ENCODE measurements at places on chromosomes 13 and 19.
A peak's percentile ranks its signal among the peaks of the same experiment; 100 is the strongest.

- no peak for DNase-seq
These were observed 181.9 kb downstream of the NDFIP2 start for GRCh38 chr13:79662882-79663281.

- DNase-seq: peak; percentile 73
These were observed at the start of gene NEK5 for GRCh38 chr13:52128714-52129700. NEK5 (minus strand) TSS chr13:52129073; CDS start chr13:52127482, 1,591 bp downstream.

GRCh38 chr19:2345076-2345475, 15.0 kb upstream of the TMPRSS9 start:
- DNase-seq: no peak

DNA sequence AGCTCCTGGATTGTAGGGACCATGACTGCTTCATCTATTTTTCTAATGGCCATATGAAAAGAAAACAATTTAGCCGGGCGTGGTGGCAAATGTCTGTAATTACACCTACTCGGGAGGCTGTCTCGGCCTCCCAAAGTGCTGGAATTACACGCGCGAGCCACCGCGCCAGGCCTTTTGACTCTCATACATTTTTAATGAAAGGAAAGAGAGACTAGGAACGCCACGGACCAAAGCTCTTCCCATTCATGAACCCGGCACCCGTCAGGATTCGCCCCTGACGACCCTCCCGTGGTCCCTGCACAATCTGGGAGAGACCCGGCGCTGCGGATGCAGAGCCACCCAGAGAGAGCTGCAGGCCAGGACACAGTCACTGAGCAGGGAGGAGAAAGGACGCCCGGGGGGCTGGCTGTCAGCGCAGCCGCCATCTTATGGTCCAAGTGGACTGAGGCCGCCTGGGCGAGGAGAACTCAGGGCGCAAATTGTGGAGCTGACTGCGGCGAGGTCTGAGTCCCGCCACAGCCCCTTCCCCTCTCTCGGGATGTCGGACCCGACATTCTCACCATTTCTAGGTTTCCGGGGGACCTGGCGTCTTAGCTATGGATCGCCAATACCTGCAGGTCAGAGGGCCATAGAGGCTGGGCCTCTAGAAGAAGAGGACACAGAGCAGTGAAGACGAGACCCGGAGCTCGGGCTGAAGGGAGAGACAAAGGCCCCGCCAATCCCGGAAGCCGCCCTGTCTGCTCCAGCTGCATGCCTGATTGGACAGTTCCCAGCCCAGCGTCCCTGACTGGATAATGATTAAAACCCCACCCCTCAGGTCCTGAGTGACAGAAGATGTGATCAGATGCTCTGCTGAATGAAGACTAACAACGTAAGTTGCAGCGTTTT, at the start of gene ZNF681:
Gene ZNF681, minus strand, starts transcription at position 705 of the 888 bp plus-strand sequence. Its CDS starts 142 bp downstream, at position 563.
- DNase-seq: peak; percentile 91

DNA sequence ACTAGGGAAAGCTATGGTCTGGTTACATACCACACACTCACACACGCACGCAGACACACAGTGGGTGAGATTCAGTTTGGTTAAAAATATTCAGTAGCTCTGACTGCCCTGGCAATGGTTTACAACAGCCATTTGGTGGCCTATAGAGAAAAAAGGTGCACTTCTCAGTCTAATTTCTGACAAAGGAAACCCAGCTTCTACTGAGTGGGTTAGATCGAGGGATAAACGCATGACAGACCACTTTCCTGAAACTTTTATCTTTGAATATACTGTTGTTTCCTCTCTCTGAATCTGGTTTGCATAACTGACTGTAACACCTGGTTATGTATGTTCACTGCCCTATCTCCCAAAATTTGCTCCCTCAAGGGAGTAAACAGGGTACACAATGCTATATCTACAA, 2.5 kb downstream of the LIG4 start:
- no peak for DNase-seq

DNA sequence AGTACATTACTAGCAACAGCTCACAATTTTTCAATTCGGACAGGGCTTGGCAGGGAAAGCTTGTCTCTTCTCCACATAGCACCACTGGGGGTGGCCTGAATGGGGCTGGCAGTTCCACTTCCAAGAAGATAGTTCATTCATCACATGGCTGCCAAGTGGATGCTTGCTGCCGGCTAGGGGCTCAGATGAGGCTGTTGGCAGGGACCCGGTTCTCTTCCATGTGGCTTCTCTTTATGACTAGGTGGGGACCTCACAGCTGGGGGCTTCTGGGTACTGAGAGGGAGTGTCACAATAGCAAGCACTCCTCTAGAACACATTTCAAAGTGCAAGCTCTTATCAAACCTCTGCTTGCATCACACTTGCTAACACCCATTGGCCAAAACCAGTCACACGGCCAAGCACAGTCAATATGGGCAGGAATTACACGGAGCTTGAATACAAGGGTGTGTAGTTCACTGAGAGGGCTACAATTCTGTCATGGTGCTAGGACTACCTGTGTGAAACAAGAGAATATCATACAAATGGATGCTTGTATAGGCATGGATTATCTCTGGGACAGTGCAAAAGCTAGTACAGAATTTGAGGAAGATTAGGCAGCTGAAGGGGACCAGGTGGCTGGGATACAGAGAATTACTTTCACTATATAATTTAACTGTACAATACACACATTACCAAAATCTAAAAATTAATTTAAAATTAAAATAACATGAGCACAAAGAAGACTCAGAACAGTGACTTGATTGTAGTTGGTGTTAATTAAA, 32.3 kb downstream of the ATP7B start:
- no peak for DNase-seq

DNA sequence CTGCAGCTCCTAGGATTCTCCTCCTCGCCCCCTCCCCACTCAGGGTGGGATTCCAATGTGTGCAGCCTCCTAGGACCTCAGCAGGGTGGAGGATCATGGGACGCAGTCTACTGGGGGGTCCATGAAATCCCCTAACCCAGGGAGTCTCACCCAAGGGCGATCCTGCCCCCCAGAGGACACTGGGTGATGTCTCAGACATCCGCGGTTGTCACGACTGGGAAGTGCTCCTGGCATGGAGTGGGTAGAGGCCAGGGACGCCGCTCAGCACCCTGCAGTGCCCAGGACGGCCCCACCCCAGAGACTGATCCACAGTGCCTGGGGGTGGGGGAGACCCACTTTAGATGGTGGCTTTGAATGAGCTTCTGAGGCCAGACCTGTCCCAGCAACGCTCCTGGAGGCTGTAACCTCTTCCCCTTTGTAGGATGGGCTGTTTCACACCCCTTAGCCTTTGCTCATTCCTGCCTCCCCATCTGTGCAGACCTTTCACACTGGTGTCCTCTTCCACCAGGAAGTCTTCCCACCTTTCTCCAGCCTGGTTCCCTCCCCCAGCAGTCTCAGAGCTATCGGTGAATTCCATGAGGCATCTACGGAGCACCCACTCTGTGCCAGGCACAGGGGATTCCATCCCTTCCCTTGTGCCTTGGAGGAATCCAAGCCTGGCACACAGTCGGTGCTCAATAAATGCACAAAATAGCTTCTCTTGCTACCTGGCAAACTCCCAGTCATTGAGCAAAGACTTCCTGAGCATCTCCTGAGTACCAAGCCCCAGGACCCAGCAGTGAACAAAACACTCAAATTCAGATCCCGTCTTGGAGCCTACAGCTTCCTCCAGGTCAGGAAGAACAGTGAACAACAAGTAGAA, 10.5 kb downstream of the SMIM24 start:
- DNase-seq: no peak

DNA sequence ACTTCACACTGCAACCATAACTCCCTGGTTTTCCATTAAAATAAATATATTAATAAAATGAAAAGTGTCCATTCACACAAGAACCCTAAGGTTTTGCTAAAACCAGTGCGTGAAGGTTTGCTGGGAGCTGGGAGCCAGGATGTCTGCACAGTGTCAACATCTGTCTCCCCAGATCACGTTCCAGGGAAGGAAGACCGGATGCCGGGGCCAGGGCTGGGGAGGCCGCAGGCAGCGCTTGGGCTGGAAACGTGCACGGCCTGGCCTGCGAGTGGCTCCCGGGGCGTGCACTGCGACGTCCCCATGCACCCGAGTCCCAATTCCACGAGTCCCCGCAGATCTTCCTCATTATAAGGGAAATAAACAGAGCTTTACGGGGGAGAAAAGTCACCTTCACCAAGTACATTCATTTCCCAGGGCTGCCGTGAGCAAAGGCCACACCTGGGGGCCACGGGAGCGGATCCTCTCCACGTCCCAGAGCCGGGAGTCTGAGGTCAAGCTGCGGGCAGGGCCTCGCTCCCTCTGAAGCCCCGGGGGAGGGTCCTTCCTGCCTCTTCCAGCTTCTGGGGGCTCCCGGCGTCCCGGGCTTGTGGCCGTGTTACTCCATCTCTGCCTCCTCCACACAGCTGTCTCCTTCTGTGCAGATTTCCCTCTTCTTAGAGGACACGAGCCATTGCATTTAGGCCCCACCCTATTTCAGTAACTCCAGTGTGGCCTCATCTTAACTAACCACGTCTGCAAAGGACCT, 12.8 kb downstream of the SHC2 start:
- DNase-seq: no peak

DNA sequence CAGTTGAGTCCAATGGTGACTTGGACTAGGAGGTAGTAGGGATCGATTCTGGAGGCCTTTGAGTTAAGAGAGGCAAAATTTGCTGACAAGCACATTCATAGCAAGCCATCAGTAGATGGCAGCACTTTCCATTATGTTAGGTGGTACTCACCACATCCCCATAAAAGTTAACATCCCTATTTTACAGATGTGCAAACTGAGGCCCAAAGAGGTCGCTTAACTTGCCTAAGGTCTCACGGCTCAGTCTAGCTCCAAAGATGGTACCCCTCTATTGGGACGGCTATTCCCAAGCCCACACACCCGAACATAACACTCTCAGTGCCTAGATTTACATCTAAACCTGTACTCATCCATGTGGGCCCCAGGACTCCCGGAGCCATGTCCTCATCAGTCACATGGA, 21.5 kb upstream of the FOSB start:
- no peak for DNase-seq

GRCh38 chr13:64130171-64130570, 2714.5 kb upstream of the PCDH20 start:
- no peak for DNase-seq

- no peak for DNase-seq
These were observed 3.8 kb upstream of the CCDC97 start for GRCh38 chr19:41305927-41306793.

GRCh38 chr13:109101550-109102144, 472.2 kb downstream of the MYO16 start:
- no peak for DNase-seq

- DNase-seq: no peak
These were observed 89.8 kb upstream of the MYCBP2 start for GRCh38 chr13:77416666-77417212.

DNA sequence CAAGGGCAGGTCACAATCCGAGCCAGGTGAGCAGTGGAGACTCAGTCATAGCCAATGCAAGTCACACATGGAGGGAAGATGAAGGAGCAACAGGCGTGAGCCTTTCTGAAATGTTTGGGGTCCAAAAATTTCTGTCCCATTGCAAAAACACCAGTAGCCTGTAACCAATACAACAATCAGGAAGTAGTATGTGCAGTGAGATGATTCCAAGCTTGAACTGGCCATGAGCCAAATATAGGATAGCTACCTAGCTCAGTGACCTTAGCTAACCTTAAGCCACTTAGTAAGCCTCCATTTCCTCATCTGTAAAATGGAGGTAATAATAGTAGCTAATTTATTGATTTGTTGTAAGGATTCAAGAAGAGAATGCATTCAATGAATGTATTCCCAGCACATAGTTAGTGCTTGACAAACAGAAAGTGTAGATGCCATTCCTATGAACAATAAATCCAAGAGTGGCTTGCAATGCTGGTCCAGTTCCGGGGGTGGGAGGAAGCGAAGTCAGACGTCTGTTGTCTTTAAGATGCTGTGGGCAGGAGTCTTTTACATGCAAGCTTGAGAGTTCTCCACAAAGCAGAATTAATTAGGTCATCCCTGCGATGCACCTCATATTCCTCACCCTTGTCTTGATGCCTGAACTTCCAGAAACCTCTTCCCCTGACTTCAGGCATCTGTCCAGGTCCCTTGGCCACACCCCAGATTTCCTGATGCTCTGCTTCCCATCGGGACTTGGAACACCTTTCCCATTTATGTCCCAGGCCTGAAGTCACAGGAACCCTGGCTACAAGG, 195.7 kb upstream of the UBL3 start:
- DNase-seq: no peak

DNA sequence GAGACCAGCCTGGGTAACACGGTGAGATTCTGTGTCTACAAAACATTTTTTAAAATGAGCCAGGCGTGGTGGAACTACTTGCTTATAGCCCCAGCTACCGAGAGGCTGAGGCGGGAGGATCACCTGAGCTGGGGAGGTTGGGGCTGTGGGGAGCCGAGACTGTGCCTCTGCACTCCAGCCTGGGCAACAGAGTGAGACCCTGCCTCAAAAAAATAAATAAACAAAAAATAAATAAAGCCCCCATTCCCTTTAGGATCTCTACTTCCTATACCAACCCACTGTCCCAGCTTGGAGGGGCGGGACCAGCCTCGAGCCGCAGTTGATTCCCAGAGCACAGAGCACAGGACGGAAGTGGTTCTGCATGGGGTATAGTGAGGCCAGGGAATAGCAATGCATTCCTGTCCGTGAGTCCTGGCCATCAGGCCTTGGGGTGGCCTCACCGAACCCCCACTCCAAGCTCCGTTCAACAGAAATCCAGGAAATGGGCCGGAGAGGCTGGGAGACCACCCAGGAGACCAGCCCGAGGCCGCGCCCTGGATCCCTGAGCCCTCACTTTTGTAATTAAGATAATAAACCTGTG, 4.9 kb upstream of the PTBP1 start:
- DNase-seq: no peak

GRCh38 chr13:98487522-98487921, 89.4 kb downstream of the STK24 start:
- DNase-seq: no peak

DNA sequence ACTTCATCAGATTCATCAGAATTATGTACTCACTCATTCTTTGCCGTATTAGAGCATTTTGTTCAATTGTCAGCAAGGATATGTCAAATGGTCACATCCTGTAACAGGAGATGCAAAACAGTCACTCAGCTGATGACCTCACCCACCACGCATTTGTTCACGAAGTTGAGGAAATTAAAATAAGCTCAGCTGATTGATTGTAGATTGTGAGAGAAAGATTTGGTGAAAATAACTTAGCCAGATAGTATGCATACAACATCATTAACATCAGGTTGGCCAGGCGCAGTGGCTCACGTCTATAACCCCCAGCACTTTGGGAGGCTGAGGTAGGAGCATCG, 22.6 kb upstream of the CDC16 start:
- no peak for DNase-seq

GRCh38 chr19:31270897-31271296, 78.3 kb downstream of the TSHZ3 start:
- DNase-seq: no peak

GRCh38 chr13:34421858-34422475, 520.1 kb upstream of the NBEA start:
- DNase-seq: no peak

GRCh38 chr13:46663206-46664037, 110.5 kb downstream of the LRCH1 start:
- no peak for DNase-seq

DNA sequence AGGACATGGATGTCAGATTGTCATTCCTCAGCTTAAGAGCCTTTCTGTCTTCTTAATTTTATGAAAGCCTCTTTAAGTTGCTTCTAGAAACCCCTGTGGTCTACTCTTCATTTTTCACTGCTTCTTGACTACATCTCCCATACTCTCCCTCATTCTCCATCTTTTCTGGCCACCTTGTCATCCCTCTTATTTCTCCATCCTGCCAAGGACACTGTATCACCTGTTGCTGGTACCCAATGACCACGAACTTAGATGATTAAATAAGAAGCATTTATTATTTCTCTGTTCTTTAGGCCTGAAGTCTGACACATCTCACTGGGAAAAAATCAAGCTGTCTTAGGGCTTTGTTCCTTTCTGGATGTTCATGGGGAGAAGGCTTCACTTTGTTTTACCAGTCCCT, 9.2 kb downstream of the ZNF223 start:
- no peak for DNase-seq

- DNase-seq: no peak
These were observed 332.2 kb downstream of the OXGR1 start for GRCh38 chr13:96662036-96662435.
